ENCODE measurements at places on chromosomes 11 and 22.
A peak's percentile ranks its signal among the peaks of the same experiment; 100 is the strongest.

GRCh38 chr22:50581031-50581949 lies 1.4 kb downstream of the CHKB start:
- DNase-seq = no peak

GRCh38 chr11:1473011-1473628 lies 13.5 kb downstream of the MOB2 start:
- DNase-seq = no peak

GRCh38 chr11:13262096-13262495 lies 15.5 kb upstream of the BMAL1 start:
- DNase-seq = no peak

- no peak for DNase-seq
These were observed 79.7 kb downstream of the FDX1 start for GRCh38 chr11:110509472-110509871.

DNA sequence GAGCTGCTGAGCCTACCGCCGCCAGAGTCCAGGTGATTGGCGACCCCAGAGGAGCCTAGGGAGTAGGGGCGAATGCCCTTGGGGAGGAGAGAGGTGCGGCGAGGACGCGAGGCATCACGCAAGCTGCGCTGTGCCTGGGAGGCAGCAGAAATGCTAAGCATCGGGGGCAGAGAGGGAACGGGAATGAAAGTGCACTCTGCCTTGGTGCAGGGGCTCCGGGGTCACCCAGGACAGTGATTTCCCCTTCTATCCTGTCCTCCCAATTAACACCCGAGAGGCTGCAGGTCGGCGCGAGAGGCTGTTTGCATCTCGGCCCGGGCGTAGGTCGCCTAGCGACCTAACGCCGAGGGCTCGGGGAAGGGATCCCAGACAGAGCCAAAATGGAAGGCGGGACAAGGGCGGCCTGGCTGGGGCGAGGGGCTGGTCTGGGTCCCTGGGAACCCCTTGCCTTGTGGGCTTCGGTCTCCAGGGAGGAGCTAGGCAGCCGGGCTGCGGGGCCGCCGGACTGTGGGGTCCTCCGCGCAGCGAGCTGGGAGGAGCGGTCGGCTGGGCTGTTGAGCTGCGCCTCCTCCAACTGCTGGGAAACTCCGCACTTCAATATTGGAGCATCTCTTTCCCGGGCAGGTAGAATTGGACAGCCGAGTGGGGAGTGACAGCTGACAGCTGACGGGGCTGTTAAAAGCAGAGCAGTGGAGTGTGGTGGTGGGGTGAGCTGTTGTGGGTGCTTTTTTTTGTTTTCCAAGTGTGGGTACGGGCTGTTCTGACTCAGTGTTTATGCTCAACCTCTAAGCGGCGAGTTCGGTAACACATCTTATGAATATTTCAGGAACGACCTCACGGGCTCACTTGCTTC lies 657 bp downstream of the ELMOD1 start:
- DNase-seq = peak; percentile 25

DNA sequence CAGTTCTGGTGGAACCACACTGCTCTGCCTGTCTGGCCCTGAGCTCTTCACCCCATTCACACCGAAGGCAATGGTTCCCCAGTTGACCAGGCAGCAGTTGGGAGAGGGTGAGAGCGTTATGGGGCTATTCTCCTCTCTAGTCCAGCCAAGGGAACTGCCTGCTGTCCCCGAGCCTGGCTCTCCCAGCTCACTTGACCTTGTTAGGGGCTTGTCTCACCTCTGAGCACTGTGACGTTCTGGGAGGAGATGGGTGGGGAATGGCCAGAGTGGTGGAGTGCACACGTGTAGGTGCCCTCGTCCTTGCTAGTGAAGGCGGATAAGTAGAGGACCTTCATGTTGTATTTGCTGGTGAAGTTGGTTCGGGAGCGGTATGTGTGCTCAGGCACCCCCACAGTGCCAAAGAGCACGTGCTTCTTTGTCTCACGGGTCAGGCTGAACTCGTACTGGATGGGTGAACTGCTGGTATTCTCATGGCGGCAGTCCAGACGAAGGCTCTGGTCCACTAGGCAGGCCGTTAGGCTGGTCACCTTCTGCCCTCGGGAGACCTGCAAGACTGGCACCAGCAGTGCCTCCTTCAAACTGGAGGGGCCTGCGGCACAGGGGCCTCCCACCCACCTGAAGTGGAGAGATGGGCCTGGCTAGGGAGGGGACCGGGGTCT lies 3.0 kb downstream of the THY1 start:
- DNase-seq = no peak

Measured in activated CD4-positive, alpha-beta T cell treated with anti-CD3 and anti-CD28 coated beads for 24 hours (primary cell).